ENCODE measurements at places on chromosomes 5 and 9. TPM values are rescaled to one million over a fixed set of nuclear protein-coding genes. Genes with fewer than 3 reads are reported as not detected.

- peak; percentile 21 for DNase-seq
Measured at GRCh38 chr5:39599721-39600431, 175.1 kb upstream of the DAB2 start.

The NEUROG1 gene
- total RNA-seq, result not detected

The RORB gene
- not detected for total RNA-seq

- no peak for DNase-seq
Measured at GRCh38 chr9:79651251-79651795, 79.6 kb downstream of the TLE4 start.
